Immature natural killer cell (primary cell): ENCODE measurements at places on chromosomes 1 and 21. TPM values are rescaled to one million over a fixed set of nuclear protein-coding genes. Genes with fewer than 3 reads are reported as not detected.

GREM2 gene
- polyA plus RNA-seq = 0.72 TPM

COL8A2 gene
- polyA plus RNA-seq = not detected

TNFRSF1B gene
- polyA plus RNA-seq = 162 TPM

ANXA9 gene
- polyA plus RNA-seq = not detected

LCE2A gene
- polyA plus RNA-seq = not detected

LCE1F gene
- polyA plus RNA-seq = not detected

- no peaks in the 10 kb centered on the region for H3K27me3 ChIP-seq
- H3K4me1 ChIP-seq = peaks cover 11% of the 10 kb centered on the region
- H3K36me3 ChIP-seq = peaks cover 13% of the 10 kb centered on the region
- H3K27ac ChIP-seq = no peak overlapping the region
Observed at GRCh38 chr1:187157552-187157951, 328.8 kb downstream of the PLA2G4A start.

DNA sequence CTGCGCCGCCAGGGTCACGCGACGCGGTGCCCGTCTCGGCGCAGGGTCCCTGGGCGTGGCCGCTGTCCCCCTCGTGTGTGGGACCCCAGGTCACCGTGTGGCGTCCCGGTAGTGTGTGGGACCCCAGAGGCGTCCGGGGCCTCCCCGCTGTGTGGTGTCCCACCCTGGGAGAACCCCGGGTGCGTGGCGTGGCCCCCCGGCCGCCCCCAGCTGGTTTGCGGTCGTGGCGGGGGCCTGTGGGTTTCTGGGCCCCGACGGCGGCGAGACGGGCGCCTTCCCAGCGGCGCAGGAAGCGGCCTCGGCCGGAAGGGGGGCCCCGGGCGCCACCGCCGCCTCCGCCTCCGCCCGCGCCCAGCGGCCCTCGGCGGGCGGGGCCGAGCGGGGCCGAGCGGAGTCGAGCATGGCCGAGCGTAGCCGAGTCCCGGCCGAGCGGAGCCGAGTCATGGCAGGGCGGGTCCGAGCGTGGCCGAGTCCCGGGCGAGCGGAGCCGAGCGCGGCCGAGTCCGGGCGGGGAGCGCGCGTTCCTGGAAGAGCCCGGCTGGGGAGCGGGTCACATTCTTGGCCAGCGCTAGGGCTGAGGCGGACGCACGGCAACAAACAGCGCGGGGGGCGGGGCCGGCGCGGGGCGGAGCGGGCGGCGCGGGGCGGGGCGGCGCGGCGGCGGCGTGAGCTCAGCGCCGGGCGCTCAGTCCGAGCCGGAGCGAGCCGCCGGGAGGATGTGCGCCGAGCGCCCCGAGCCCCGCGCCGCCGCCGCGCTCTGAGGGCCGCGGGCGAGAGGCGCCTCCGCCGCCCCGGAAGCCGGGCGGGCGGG, 568 bp upstream of the SKI start:
- H3K27ac ChIP-seq = peak overlapping the region; percentile 27
- peaks cover 58% of the 10 kb centered on the region for H3K27me3 ChIP-seq
- H3K4me3 ChIP-seq = peak overlapping the region; percentile 68
- H3K4me1 ChIP-seq = peaks cover 41% of the 10 kb centered on the region

- no peak overlapping the region for H3K27ac ChIP-seq
- no peak overlapping the region for H3K4me3 ChIP-seq
- no peaks in the 10 kb centered on the region for H3K4me1 ChIP-seq
- peaks cover 6% of the 10 kb centered on the region for H3K27me3 ChIP-seq
- DNase-seq = no peak
Observed at GRCh38 chr1:206954459-206955342, 8.4 kb upstream of the PIGR start.

GRCh38 chr1:22749919-22750684, 39.5 kb downstream of the EPHB2 start:
- no peak for DNase-seq
- no peak overlapping the region for H3K27ac ChIP-seq
- peaks cover 8% of the 10 kb centered on the region for H3K4me1 ChIP-seq
- H3K36me3 ChIP-seq = no peaks in the 10 kb centered on the region
- peaks cover 4% of the 10 kb centered on the region for H3K27me3 ChIP-seq
- H3K4me3 ChIP-seq = no peak overlapping the region
